ENCODE measurements at places on chromosomes 7 and 10.

- DNase-seq, result no peak
Observed at GRCh38 chr7:90816511-90817142, 220.5 kb downstream of the CDK14 start.

- DNase-seq, result no peak
Observed at GRCh38 chr7:31096877-31097258, 44.8 kb downstream of the ADCYAP1R1 start.

GRCh38 chr7:29042824-29043231, 84.7 kb upstream of the TRIL start:
- DNase-seq, result no peak

DNA sequence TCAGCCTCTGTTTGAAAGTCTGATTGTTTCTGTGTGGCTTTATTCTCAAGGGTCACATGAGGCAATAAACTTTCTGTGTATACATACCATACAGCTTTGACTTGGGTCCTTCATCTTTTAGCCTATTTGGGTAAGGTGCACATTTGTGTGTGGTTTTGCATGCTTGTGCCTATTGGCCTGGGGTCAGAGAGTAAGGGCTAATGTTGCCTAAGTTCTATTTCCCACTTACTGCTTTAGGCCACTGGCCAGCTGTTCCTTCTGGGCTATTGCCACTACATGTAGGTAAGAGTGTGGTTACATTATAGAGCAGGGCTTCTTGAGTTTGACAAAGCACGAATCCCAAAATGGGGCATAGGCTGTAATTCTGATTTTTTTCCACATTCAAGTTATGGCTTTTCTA, 21.8 kb downstream of the BBIP1 start:
- DNase-seq, result no peak

- no peak for DNase-seq
Observed at GRCh38 chr7:110142939-110143526, 947.9 kb upstream of the LRRN3 start.

- DNase-seq, result no peak
Observed at GRCh38 chr7:266851-267840, 22.8 kb upstream of the FOXL3 start.

GRCh38 chr10:77661100-77661499, 23.5 kb upstream of the KCNMA1 start:
- DNase-seq, result no peak

GRCh38 chr10:86446987-86447386, 74.6 kb downstream of the WAPL start:
- no peak for DNase-seq

GRCh38 chr10:101241840-101242707, 12.8 kb upstream of the LBX1 start:
- DNase-seq, result no peak

GRCh38 chr7:34108165-34108564, 202.8 kb downstream of the BMPER start:
- DNase-seq, result no peak

DNA sequence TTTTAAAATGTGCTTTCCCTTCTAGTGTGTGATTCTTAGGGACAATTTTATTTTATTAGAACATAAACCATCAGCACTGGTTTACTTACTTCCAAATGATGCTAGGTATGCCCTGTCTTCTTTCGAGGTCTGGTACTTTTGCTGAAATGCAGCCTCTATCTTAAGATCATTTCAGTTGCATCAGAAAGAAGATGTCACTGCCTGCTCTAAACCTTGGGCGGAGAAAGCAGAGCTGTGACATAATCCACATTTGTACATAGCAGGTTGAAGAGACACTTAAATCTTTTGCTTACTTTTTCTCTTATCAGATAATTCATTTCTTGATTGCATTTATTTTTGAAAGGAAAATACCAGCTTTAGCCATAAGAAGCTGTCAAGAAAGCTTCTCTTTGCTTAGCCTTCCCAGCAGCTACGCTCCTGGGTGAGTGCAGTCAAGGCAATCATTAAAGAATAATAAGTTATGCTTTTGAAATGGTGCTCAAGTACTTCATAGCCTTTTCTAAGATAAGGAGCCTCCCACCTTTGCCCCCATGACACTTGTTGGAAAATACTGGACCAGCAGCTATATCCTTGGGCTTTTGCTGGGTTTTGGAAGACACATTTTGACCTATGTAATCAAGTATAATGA, 108.4 kb upstream of the SAMD8 start:
- DNase-seq, result no peak

GRCh38 chr10:131573256-131573655, 261.7 kb upstream of the TCERG1L start:
- DNase-seq, result no peak

DNA sequence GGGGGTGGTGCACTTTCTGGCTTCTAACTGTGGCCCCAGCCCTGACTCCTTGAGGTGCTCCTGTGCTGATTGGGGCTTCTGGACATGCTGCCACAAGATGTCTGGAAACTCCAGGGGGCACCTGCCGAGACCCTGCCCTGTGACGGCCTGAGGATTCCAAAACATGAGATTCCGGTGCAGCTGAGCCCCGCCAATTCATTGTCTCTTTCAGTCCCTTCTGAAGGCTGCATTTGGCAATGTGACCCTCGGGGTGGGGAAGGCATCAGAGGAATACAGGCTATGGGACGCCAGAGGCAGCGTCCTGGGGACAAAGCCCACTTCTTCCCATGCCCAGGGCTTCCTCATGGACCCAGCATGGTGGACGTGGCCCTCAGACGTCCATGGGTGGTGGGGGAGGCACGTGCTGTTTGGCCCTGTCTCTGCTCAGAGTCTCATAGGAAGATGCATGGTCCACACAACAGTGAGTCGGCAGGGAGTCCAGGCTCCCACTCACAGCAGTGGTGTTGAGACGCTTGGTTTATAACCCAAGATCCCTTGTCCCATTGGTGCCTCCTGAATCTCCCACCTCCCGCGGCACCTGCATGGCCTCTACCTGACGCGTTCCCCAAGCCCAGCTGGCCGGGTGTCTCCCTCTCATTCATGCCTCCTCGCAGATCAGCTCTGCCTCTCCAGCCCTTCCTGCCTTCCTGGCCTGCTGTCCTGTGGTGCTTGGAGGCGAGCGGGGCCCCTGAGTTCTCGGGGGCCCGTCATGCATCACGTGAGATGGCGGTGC, 129.9 kb downstream of the WDR37 start:
- no peak for DNase-seq

DNA sequence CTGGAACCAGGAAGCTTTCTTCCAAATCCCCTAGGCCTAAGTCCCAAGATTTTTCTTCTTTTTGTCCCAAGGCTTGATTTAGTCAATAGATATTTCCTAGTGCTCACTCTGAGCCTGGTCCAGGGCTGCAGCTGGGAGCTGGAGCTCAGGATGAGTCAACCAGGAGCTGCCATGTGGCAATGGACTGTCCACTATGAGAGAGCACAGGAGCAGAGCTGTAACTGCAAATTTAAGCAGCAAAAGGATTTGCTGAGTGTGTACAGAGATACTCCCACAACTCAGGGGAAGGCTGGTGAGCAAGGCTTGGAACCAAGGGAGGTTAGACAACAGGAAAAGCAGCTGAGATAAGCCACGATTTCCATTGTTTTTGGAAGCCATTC, 92.1 kb upstream of the CXCL12 start:
- no peak for DNase-seq

DNA sequence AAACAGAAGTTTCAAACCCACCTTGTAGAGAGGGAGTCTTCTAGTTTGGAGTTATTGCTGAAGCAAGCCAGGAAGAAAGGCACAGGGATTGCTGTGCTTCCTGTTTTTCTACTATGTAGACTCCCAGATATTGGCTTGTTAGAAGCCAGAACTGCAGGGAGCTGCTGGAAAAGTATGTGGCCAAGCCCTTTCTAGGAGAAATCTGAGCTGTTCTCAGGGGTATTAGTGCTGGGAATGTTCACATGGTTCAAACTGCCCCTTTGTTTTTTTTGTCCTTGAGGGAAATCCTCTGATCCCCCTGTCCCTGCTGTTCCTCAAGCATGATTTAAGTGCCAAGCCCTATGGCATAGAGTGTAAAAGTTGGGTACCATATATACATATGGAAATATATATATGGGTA, 184.0 kb downstream of the CCDC7 start:
- DNase-seq, result no peak

DNA sequence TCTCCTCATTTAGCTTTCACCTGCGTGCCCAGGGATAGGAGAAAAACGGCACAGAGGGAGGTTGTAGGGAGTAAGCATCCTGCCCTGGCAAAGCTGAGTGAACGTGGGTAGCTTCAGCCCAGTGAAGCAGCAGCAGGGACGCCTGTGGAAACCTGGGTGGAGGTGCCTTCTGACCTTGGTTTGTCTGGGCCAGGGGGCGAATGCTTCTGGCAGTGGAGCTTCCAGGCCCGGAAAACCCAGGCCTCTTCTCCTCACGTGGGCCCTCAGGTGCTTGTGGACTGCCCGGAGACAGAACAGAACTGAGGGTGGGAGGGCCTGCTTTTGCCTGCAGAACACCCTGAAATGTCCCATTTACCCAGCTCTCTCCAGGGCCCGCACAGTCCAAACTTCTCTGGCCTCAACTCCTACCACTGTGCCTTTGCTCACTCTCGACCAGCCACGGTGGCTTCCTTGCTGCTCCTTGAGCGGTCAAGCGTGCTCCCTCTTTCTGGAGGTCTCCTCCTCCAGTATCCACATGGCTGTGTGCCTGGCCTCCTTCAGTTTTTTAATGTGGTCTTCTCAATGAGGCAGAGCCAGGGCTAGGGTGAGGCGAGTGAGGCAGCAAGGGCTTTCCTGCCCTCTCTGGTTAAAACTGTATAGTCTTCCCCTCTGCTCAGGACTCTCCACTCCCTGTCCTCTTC, 62.4 kb downstream of the TMEM209 start:
- no peak for DNase-seq

DNA sequence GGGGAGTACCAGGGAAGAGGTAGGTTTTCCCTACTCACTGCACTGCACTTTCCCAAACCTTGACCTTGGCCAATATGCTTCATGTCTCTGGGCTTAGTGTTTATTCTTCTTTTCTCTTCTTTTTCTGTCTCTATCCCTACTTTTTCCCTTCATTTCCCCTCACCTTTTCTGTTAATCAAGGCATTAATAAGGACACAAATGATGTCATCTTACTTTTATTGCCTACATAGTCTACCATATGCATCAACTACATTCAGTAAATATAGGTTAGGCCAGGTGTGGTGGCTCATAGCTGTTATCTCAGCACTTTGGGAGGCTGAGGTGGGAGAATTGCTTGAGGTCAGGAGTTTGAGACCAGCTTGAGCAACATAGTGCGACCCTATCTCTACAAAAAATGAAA, 13.0 kb upstream of the ZNF503 start:
- no peak for DNase-seq

DNA sequence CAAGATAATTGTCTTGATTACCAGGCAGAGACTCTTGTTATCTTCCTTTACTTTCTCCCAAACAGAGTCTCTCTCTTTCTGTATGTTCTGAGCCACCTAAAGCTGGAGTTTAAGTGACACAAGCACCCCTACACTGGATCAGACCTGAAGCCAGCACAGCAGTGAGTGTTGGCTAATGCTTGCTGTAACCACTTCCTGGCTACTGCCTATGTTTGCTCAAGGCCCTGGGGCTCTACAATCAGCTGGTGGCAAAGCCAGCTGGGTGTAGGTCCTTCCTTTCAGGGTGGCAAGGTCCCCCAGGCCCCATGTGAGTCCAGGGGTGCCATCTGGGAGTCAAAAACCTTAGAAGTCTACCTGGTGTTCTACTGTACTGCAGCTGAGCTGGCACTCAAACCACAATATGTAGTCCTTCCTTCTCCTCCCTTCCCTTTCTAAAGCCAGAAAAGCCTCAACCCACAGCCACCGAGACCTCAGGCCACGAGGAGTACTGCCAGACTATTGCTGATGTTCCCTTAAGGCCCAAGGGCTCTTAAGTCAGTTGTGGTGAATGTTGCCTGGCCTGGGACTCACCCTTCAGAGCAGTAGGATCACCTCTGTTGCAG, 416.3 kb downstream of the ADRA2A start:
- no peak for DNase-seq

- no peak for DNase-seq
Observed at GRCh38 chr7:6653071-6654003, 16.2 kb downstream of the ZNF316 start.

- DNase-seq, result no peak
Observed at GRCh38 chr10:72014785-72015480, 50.7 kb downstream of the CHST3 start.

- DNase-seq, result no peak
Observed at GRCh38 chr7:69622014-69622835, 23.9 kb downstream of the AUTS2 start.
